ENCODE measurements at places on chromosomes 13 and 19. TPM values are rescaled to one million over a fixed set of nuclear protein-coding genes. Genes with fewer than 3 reads are reported as not detected.

- ATAC-seq, result no peak
Observed at GRCh38 chr13:28955264-28955966, 135.3 kb downstream of the MTUS2 start.

DNA sequence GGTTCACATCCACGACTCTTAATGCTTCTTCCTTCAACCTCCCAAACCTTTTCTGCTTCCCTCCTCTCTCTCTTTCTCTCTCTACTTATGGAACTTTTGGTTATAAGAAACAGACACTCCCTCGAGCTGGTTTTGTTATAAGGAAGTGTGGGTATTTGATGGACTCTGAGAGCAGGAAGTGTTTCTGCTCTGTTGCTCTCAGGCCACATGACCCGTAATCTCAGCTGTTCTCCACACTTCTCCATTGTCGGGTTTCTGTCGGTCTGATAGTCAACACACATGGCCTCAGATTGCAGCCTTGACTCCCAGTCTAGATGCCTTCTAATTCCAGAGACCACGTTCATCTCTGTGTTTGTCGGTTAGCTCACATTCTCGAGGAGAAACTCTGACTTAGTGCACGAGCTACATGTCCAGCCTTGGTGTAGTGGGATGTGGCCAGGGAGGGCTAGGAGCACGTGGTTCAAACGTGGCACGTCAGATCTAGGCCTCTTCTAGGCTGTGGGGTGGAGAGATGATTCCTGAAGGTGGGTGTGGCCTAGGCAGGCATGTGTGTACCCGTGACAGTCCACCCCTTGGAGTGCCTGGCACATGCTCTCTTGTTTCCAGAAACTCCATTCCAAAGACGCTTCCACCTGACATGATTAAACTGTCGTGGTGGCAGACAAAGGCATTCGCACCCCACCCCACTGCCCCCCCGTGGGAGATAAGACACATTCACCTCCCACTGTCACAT is 26.3 kb downstream of the CNFN start:
- no peak for ATAC-seq

DNA sequence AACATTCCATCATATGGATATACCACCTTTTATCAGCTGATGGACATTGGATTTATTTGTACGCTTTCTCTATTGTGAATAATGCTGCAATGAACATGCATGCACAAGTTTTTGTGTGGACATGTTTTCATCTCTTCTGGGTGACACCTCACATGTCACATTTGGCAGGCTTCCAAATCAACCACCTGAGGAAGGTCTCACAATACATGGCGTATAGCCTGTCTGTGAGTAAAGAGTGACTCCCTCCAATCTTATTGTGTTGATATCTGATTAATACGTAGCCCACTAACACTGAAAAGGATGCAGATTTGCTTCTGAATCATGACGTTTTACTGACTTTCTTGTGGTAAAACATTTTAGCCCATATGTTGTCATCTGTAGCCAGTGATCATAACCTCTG is 61.1 kb downstream of the SLC15A1 start:
- ATAC-seq, result no peak

DNA sequence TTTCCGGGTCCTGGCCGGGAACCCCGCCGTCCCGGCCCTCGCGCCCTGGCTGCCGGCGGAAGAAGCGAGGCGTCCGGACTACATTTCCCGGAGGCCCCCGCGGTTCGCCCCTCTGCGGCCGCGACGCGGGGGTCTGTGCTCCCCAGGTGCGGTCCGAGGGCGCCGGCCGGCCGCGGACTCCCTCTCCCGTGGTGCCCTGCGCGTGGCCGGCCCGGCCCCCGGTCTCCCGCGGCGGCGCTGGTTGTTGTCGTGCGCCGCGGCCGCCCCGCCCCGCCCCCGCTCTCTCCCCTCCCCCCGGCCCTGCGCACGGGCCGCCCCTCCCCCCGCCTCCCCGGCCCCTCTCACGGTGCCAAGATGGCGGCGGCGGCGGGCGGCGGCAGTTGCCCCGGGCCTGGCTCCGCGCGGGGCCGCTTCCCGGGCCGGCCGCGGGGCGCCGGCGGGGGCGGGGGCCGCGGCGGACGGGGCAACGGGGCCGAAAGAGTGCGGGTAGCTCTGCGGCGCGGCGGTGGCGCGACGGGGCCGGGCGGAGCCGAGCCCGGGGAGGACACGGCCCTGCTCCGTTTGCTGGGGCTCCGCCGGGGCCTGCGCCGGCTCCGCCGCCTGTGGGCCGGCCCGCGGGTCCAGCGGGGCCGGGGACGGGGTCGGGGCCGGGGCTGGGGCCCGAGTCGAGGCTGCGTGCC is at the start of gene KMT2B:
TSS of gene KMT2B (plus strand) at position 339 of the 680 bp plus-strand sequence. CDS start at position 355, 16 bp downstream.
- no peak for ATAC-seq

DNA sequence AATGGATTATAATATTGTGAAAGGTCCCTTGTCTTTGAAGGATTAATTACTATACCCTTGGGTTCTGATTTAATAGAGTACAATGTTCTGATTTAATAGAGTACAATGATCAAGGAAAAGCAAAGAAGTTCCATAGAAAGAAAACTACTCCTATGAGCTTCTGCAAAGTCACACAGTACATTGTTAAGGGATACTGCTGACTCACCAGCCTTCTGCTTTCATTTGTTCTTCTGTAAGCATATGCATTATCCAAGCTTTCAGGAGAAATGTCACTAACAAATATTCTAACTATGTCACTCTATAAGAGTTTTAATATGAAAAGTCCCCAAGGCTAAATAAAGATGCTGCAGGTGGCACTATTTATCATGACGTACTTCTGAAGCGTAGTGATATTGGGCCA is 396.7 kb downstream of the RFC3 start:
- peak; percentile 51 for ATAC-seq

The ZNF578 gene
- 0.05 TPM for total RNA-seq

DNA sequence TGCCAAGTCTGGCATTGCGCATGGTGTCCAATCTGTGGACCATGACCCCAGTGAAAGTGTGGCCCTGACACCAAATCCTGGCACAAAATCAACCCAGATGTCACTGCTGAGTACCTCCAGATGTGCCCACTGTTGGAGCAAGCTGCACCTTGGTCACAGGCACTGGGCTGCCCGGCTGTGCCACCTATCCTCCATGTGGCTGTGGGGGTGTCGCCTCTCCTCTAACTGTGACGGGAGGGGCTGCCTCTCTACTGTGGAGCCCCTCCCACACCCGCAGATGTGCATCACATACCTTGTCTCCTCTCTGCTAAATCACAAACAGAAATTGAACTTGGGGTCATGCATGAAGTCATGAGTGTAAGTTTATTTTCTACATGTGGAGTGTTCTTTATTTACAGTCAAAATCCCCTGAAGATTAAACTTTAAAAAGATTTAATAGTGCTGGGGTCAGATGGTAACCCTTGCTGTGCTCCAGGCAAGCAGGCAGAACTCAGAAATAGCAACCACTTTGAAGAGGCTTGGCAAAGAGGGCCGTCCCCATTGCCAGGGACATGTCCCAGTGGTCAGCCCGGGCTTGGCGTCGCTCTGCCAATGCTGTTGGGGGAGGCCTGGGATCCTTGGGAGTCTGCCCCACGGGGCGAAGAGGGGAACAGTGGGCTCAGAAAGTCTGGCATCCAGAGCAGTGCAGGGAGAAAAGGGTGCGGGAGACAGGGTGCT is 46.4 kb upstream of the ZNF536 start:
- no peak for ATAC-seq

DNA sequence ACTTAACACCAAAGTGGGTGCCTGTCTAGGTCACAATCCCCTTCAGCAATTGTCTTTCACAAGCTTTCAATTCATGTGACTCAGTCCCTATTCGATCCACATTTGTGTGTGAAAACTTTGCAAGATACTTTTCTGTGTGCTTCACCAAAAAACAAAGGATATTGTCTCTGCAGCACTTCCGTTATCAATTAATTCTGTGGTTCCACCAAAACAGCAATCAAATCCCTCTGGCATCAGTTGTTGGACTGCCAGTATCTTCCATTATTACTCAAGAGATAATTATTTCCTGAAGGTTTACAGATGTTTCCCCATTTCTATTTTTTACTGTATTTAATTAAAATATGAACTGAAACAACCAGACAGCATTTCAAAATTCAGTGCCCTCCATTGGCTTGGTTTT is 481.4 kb downstream of the SUCLA2 start:
- no peak for ATAC-seq

The CFD gene
- 5.1 TPM for total RNA-seq

The CYP2A13 gene
- total RNA-seq, result 0.58 TPM

The KLK14 gene
- total RNA-seq, result not detected

DNA sequence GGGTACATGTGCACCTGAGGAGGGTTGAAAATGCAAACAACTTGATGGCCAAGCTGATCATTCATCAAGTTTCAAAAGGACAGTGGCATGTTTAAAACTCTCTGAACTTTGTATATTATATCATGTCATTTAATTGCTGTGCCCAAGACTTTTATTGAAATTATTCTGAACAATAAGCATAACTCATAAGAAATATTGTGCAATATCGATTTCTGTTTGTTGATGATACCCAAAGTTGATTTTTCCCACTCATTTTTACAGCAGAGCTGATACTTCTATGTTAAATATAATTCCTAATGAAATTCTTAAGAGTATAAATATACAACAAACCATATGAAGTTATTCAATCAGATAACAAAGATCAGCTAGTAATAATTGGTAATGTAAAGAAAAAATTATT is 49.1 kb downstream of the PCDH17 start:
- no peak for ATAC-seq

The KLHL1 gene
- total RNA-seq, result 14.5 TPM

- ATAC-seq, result no peak
Observed at GRCh38 chr13:99129951-99130350, 70.7 kb upstream of the UBAC2 start.

GRCh38 chr13:41488124-41488523 is 30.8 kb downstream of the RGCC start:
- no peak for ATAC-seq

GRCh38 chr13:98856983-98857382 is 104.5 kb upstream of the SLC15A1 start:
- no peak for ATAC-seq

DNA sequence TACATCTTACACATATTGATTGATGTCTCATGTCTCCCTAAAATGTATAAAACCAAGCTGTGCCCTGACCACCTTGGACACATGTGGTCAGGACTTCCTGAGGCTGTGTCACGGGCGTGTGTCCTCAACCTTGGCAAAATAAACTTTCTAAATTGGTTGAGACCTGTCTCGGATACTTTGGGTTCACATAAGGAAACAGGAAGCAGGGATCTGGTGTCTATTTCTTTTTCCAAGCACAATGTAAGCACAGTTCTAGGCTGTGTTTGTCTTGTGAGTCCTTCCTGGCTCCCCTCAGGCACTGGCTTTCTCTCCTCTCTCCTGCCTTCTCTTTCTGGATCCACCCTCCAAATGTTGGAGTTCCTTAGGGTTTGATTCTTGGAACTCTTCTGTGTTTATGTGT is 27.6 kb upstream of the TPT1 start:
- no peak for ATAC-seq

The KLK15 gene
- total RNA-seq, result 0.29 TPM

The ZNF177 gene
- 12.8 TPM for total RNA-seq

DNA sequence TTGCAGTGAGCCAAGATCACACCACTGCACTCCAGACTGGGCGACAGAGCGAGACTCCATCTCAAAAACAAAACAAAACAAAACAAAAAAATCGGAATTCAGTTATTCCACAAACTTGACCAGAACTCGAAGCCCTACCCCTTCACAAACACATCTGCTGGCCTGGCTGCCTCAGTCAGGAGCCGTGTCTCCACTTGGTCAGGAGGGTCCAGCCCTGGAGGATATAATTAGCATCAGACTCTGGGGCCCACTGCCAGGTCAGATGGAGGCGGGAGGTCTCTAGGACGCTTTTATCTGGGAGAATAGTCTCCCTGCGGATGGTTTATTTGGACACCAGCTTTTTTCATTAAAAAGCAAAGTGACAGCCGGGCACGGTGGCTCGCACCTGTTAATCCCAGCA is 8.0 kb downstream of the ELL start:
- ATAC-seq, result no peak

The ZNF577 gene
- 22.1 TPM for total RNA-seq

DNA sequence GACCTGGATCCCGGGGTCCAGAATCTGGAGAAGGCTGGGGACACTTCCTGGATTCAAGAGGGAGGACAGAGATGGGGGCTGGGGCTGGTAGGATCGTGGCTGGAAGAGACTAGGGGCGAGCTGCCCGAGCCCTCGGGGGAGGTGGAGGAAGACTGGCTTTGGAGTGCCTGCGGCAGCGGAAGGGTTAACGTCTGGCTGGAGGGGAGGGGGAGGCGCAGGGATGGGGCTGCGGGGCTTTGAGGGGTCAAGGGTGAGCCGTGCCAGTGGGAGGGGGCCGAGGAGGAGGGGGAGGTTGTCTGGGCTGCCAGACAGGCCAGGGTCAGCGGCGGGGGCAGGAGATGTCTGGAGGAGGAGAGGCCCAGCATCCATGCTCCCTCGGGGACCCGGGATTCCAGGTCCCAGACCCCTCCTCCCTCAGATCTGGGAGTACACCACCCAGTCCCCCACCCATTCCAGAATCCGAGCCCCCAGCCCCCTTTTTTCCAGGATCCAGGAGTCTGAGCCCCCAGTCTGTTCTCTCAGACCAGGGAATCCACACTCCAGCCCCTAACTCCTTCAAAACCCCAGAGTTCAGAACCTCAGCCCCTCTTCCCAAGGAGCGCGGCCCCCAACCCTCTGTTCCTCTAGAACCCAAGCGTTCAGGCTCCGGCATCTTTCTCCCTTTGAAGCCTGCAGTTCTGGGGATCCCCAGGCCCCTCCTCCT is 3.2 kb upstream of the SPACA6 start:
- ATAC-seq, result peak; percentile 4

- ATAC-seq, result no peak
Observed at GRCh38 chr19:23515551-23515950, 120.3 kb upstream of the ZNF91 start.

DNA sequence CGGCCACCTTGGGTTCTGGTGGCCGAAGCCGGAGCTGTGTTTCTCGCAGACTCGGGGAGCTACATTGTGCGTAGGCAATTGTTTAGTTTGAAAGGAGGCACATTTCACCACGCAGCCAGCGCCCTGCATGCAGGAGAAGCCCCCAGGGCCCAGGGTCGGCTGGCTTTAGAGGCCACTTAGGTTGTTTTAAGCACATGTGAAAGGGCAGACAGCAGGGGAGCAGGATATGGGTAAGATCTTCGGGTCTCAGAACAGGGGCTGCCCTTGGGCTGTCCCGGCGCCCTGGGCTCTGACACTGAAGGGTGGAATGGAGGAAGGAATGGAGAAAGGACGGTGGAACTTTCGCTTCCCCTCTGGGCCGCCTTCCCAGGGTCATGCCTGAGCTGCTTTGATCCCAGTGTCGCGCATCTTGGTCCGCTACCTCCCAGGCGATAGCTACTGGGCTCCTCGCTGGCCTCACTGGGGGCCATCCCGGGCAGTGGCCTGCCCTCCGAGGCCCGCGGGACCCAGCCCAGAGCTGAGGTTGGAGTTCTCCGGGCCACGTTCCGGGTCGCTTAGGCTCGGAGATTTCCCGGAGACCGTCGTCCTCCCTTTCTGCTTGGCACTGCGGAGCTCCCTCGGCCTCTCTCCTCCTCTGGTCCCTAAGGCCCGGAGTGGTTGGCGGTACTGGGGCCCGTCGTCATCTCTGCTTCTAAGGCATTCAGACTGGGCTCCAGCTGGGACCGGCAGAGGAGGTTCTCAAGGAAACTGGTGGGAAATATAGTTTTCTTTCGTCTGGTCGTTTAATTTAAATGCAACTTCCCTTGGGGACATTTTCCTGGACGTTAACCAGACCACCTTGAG is 4.3 kb upstream of the POU4F1 start:
- no peak for ATAC-seq

GRCh38 chr13:109599901-109600657 is 186.3 kb downstream of the IRS2 start:
- peak; percentile 78 for ATAC-seq

The MAB21L1 gene
- 0.31 TPM for total RNA-seq

The VSTM1 gene
- total RNA-seq, result not detected

Data from motor neuron (in vitro differentiated cells).